Stimulated activated naive B cell treated with anti-CD40 and anti-IgM and Interleukin-4, amounts not matched to agents 10 μg/mL and 1 μg/mL and 100 μg/mL, for 72 hours (primary cell): ENCODE measurements at places on chromosomes 2 and 18.
A peak's percentile ranks its signal among the peaks of the same experiment; 100 is the strongest.

GRCh38 chr2:72080286-72081145 is 67.1 kb downstream of the CYP26B1 start:
- DNase-seq: no peak
- no peak overlapping the region for H3K4me3 ChIP-seq
- no peaks in the 10 kb centered on the region for H3K4me1 ChIP-seq
- no peaks in the 10 kb centered on the region for H3K27me3 ChIP-seq
- no peaks in the 10 kb centered on the region for H3K36me3 ChIP-seq

DNA sequence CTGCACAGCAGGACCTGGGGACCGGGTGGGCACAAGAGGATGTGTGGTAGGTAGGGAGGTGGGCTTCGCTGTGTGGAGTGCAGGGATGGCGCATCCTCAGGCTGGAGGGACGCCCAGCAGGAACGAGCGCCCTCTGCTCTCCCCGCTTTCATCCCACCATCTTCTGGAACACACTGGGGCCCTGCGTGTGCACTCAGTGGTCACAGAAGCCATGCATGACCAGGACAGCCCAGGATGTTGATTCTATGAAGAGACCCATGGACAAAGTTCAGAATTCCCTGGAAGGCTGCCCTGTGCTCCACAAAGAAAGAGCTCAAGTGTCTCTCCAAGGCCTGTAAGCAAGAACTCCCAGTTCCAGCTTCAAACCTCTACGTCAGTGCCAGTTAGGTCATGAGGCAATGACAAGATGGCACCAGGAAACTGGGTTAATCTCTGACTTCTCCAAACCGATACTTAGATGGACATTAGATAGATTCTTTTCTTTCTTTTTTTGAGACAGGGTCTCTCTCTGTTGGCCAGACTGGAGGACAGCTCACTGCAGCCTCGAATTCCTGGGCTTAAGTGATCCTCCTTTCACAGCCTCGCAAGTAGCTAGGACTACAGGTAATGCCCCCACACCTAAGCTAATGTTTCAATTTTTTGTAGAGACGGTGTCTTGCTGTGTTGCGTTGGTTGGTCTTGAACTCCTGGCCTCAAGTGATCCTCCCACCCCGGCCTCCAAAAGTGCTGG is 3.4 kb downstream of the SLC66A2 start:
- no peaks in the 10 kb centered on the region for H3K27me3 ChIP-seq
- H3K27ac ChIP-seq: peak overlapping the region; percentile 25
- peaks cover 15% of the 10 kb centered on the region for H3K36me3 ChIP-seq
- H3K4me1 ChIP-seq: peaks cover 66% of the 10 kb centered on the region
- no peak overlapping the region for H3K4me3 ChIP-seq

DNA sequence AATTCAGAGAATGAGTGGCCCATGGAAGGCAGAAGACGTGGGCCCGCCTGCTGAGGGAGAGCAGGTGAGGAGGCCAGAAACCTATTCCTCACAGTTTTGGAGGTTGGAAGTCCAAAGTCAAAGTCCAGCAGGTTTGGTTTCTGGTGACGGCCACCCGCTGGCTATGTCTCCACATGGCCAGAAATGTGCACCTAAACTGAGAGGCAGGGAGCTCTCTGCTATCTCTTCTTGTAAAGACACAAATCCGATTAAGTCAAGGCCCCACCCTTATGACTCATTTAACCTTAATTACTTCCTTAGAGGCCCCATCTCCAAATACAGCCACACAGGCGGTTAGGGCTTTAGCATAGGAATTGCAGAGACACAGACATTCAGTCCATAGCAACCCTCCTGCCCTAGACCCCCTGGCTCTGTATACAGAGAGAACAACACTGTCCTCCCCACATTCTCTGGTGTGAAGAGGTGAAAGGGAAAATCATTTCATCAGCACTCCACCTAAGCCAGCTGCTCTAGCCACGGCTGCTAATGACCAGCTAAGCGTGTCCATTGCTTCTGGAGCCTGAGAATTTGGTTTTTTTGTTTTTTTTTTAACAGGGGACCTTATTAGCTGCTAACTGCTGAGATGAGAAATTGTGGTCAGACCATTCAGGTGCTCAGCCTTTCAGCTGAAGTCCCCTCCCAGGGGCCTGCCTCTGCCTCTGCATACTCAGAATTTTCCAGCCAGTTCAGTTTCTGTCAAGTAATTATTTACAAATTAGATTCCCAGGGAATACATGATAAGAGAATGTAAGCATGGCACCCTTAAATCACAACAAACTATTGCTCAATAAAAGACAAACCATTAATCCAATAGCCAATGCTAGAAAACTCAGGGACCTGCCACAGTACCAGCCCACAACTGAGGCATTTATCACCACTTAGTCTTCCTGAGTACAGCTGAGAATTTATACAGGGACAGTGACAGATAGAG is 368.7 kb upstream of the ID2 start:
- H3K27ac ChIP-seq: peak overlapping the region; percentile 79
- peaks cover 7% of the 10 kb centered on the region for H3K36me3 ChIP-seq
- H3K4me1 ChIP-seq: peaks cover 37% of the 10 kb centered on the region
- peak overlapping the region; percentile 48 for H3K4me3 ChIP-seq
- DNase-seq: peak; percentile 41

DNA sequence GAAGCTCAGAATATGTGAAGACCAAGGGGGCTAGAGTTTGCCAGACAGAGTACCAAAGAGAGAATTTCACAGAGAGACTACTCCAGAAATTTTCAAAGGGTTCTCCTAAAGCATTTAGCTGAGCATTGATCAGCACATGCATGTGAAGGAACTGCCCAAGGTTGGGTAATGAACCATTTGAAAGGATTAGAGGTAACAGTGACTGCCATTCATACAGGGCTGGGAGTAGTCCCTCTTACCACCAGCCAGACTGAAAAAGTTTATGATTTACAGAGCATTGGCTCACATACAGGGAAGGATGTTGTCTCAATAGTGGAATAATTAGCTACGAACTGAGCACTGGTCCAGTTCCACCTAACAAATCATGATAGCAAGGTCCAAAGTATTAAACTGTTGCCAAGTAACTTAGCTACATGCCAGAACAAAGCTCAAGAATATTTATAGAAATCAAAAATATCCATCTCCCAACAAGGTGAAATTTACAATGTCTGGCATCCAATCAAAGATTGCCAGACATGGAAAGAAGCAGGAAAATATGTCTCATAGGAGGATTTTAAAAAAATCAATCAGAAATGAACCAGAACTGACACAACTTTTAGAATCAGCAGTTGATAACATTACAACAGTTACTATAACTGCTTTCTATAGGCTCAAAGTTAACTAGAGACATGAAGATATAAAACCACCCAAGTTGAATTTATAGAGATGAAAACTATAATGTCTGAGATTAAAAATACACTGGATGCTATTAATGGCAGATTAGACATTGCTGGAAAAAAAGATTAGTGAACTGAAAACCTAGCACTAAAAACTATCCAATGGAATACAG is 25.7 kb upstream of the RNF103 start:
- H3K27ac ChIP-seq: no peak overlapping the region
- H3K4me1 ChIP-seq: no peaks in the 10 kb centered on the region
- H3K4me3 ChIP-seq: no peak overlapping the region
- DNase-seq: no peak
- H3K36me3 ChIP-seq: peaks cover 34% of the 10 kb centered on the region
- H3K27me3 ChIP-seq: no peaks in the 10 kb centered on the region

DNA sequence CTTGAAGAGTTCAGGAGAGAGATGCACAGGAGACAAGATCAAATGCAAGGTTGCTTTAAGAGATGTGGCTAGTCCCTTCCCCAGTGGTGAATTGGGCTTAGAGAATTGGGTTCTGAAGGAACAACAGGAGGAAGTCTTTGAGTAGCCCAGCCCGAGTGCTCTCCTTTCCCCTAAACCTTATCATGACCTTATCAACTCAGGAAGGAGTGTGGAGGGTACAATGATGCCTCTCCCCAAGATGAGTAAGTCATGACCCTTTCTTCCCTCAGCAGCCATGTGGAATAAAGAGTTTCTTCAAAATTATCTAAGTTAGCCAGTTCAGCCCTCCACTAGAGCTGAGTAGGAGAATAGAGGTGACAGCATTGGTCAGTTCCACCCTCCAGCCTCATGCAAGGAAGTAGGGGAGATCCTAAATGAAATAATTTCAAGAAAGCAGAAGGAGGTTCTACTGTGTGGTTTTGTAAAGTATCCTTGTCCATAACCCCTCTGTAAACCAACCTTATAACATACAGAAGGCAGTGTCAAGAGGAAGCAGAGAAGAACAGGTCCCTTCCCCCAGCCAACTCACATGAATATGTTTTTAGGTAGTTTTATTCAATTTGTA is 88.4 kb downstream of the ARHGAP15 start:
- H3K27me3 ChIP-seq: no peaks in the 10 kb centered on the region
- DNase-seq: no peak
- H3K4me3 ChIP-seq: no peak overlapping the region
- H3K27ac ChIP-seq: no peak overlapping the region

DNA sequence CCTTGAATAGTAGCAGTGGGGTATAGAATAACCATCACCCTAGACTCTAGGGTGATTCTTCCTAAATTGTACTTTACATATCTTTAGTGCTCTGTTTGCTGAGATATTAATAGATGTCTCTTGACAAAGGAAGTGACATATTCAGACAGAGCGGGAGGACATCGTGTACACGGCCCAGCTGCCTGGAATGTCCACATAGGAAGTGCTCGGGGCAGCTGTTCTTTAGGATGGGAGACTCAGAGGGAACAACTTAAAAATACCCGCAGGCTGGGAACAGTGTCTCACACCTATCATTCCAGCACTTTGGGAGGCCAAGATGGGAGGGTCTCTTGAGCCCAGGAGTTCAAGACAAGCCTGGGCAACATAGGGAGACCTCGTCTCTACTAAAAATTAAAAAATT is 206.1 kb downstream of the FAM210A start:
- no peak overlapping the region for H3K27ac ChIP-seq
- H3K4me3 ChIP-seq: no peak overlapping the region
- DNase-seq: no peak

GRCh38 chr2:178005756-178006155 is 66.8 kb downstream of the PDE11A start:
- no peak overlapping the region for H3K4me3 ChIP-seq
- no peaks in the 10 kb centered on the region for H3K4me1 ChIP-seq
- DNase-seq: no peak
- H3K27me3 ChIP-seq: no peaks in the 10 kb centered on the region

DNA sequence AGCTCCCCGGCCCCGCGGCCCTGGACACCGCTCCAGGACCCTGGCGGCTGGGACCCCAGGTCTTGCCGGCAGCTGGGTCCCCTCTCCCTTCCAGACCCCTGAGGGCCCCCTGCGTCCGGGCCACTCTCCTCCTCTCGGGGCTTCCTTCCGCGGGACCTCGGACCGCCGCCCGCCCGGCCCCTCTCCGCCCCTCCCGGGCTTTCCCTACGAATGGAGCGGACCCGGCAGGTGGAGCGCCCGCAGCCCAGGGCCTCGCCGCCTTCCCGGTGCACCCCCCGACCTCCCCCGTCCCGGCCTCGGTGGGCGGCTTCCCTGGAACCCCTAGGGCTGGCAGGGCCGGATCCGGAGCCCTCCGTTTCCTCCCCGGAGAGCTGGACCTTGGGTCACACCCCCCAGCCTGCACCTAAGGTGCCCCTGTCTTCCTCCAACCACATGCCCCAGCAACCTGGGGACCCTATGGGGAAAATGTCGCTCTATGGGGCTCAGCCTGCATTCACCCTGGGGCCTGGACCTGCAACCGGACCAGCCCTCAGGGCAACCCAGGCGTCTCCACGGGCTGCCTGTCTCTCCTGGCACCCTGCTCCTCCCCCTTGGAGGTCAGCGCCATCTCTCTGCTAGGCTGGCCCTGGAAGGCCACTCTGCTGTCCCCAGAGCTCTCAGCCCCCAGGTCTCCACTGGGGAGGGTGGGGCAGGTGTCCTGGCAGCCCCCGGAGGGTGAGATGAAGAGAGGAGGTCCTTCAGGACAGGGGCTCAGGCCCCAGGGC is 730 bp downstream of the B3GNT7 start:
- H3K4me1 ChIP-seq: peaks cover 46% of the 10 kb centered on the region
- peaks cover 22% of the 10 kb centered on the region for H3K36me3 ChIP-seq
- H3K4me3 ChIP-seq: peak overlapping the region; percentile 95
- peak overlapping the region; percentile 77 for H3K27ac ChIP-seq
- no peak for DNase-seq

DNA sequence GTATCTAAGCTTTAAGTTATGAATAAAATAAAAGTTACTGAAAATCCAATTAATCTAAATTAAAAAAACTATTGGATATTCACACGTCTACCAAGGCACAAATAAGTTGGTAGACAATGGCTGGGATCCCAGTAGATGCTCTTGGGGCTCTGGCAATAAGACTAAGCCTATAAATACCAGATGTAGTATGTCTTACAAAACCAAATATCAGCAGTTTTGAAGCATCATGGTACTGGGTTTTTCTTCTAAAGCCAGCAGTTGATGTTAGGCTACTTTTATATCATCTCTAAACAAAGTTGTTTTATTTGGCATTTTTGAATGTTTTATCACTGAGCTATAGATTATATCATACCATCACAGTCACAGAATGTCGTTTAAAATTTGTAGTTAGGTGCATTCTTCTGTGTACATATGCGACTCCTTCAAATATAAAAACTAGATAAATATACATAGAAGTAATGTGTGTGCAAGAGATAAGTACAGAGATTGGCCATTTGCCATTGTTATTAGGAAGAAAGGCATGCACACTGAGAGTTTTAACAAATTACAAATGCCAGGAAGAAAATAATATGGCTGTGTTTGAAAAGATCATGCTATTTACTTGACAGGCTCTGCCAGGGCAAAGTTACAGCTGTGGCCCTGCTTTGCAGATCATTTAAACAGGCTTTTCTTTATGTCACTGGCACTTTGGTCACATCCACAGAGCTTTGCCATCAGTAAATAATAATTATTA is 21.6 kb upstream of the TMEM17 start:
- no peak for DNase-seq
- no peak overlapping the region for H3K27ac ChIP-seq
- no peaks in the 10 kb centered on the region for H3K36me3 ChIP-seq
- H3K27me3 ChIP-seq: peaks cover 24% of the 10 kb centered on the region
- no peaks in the 10 kb centered on the region for H3K4me1 ChIP-seq
- H3K4me3 ChIP-seq: no peak overlapping the region

DNA sequence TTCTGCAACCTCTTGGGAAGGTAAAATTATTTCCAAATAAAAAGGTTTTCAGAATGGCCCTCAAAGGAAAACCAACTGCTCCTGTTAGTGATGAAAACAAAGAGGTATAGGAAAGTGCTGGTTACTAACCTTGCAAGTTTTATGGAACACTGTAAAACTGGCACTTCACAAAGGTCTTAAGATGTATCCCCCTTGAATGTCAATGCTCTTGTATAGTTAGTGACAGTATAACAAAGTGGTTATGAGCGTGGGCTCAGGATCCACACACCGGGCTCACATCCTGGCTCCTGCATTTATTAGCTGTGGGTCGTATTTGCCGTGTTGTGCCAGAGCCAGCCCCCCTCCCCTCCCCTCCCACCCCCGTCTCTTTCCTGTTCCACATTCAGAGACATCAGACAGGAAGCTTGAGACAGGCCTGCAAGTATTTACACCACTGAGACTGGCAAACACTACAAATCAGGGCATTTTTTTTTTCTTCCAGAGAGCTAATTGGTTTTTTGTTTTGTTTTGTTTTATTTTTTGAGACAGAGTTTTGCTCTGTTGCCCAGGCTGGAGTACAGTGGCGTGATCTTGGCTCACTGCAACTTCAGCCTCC is 9.2 kb upstream of the DNPEP start:
- H3K27ac ChIP-seq: no peak overlapping the region
- no peak for DNase-seq
- H3K4me3 ChIP-seq: no peak overlapping the region
- no peaks in the 10 kb centered on the region for H3K4me1 ChIP-seq

- H3K27me3 ChIP-seq: peaks cover 11% of the 10 kb centered on the region
- no peaks in the 10 kb centered on the region for H3K36me3 ChIP-seq
- H3K4me1 ChIP-seq: peaks cover 15% of the 10 kb centered on the region
- H3K27ac ChIP-seq: no peak overlapping the region
These were observed 31.6 kb downstream of the KCNG2 start for GRCh38 chr18:79829136-79829854.

GRCh38 chr2:220227266-220227920 is 600.0 kb downstream of the SLC4A3 start:
- H3K27ac ChIP-seq: no peak overlapping the region
- H3K36me3 ChIP-seq: no peaks in the 10 kb centered on the region
- DNase-seq: no peak
- no peak overlapping the region for H3K4me3 ChIP-seq
